ENCODE measurements at places on chromosomes 12 and 14.

DNA sequence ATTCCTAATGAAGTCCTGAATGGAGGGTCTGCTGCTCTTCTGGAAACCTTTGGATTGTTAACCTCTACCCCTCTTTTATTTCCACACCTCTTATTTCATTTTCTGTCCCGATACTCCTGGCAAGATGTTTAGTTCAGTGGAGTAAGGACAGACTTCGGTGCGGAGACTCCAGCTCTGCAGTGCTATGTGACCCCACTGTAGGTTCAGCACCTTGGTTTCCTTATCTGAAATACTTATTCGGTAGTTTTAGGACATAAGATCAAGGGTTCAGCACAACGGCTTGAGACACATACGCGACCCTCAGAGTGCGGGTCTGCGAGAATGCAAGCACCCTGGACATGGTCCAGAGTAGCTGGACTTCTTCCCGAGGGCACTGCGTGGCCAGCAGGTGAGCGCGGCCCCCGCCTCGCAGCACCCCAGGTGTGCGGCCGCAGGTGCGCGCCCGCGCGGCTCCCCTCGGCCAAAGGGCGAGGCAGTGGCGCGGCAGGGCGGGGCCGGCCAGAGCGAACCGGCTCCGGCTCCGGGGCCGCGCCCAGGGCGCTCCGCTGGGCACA lies 465 bp upstream of the FGD4 start:
- DNase-seq: no peak

DNA sequence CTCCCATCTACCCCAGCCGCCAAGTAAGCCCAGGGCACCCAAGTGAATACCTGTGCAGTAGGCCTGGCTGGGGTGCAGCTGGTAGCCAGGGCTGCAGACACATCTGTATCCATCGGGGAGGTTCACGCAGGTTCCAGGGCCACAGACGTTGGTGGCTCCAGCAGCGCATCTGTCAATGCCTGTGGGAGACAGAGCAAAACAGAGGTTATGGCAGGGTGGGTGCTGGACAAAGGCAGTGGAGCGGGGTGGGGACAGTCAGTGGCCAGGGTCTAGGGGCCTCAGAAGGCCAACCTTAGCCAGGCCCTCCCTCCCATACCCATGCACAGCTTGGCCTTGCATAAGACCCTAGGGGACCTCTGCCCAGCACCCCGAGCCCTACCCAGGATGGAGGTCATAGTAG lies 29.2 kb downstream of the ISCA2 start:
- no peak for DNase-seq

- peak; percentile 24 for DNase-seq
Measured at GRCh38 chr12:31238764-31239387, 87.1 kb downstream of the SINHCAF start.

GRCh38 chr12:11813438-11813813 lies 164.0 kb downstream of the ETV6 start:
- DNase-seq: no peak

DNA sequence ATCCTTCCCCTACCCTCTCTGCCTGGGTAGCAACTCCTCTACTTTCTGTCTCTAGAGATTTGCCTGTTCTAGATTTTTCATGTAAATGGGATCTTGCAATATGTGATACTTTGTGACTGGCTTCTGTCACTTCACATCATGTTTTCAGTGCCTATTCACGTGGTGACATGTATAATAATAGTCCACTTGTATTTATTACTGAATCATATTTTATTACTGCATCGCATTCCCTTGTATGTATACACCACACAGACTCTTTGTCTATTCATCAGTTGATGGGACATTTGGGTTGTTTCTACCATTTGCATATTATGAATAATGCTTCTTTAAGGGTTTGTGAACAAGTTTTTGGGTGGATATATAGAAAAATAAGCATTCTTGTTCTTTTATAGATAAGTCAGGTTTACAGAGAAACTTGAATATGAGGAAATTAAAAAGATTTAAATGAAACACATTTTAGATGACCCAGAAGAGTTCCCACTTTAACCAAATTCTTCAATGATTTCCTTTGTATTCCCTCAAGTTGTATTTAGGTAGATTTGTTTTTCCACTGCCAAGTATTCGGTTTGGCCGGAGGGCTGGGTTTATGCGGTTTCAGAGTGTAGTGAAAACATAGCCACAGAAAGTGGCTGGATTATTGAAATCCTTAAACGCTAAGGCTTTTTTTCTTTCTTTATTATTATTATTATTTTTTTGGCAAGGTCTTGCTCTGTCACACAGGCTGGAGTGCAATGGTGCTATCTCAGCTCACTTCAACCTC lies 178.7 kb upstream of the TMTC1 start:
- no peak for DNase-seq

DNA sequence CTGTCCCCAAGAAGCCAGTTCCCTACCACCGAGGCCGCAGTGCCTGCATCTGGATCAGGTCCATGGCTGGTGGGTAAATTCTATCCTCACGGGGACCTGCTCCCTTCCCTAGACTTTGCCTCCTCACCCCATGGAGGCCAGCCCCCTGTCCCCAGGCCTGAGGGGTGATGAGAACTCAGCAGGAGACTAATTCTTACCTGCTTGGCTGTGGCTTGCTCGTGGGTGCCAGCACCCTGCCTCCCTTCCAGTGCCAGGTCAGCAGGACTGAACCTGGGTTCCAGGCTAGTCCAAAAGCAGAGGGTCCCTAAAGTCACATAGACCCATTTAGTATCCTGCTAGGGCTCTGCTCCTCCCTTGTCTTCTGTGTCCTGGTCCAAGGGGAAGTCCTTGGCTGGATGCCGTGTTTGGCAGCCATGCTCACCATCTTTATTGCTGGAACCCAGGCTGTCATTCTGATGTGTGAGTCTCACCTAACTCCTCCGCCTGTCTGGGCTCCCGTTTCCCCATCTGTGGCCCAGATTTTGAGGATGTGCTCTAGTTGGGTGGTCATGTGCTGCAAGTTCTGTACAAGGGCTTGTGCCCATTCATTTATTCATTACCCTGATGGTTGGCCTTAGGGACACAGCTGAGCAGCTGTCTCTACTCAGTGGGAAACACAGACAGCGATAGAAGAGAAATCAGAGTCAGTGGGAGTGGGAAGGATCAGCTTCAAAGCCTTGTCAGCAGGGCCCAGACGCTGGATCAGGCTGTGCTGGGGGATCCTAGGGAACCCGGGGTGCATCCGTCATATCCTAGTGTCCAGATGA lies 949 bp downstream of the PLBD2 start:
- no peak for DNase-seq

- DNase-seq: peak; percentile 42
Measured at GRCh38 chr12:1634590-1635191, 5.7 kb downstream of the WNT5B start.

DNA sequence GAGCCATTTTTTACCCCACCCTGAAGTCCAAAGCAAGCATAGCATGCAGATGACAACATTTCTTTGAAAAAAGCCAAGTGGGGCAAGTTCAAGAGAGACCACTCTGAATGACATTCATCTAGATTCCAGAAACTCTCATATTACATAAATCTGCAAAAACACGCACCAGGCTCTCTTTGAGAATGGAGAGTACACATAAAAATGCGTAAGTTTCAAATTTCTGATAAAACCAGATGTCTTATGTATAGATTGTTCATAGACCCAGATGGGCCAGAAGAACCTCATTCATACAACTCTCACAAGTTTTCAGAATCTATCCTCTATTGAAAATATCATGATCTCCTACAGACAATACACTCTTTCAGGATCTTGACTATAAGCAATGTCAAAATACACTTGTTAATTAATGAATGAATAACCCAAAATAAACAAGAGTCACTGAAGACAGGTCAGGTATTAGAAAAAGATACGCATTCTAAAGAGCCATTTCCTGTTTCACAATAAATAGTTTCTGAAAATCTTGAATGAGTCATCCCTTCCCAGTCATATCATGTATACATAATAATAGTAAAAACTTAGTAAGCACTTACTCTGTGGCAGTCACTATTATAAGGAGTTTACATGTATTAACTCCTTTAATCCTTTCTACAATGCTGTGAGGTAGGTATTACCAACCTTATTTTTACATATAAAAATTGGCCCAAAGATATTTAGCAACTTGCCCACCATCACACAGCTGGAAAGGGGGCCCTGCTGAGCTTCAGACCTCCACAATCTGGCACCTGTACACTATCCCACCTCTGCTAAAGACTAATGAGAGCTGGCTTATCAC lies 72.0 kb downstream of the PPP2R5E start:
- no peak for DNase-seq

GRCh38 chr14:27077214-27077613 lies 479.4 kb upstream of the NOVA1 start:
- no peak for DNase-seq

GRCh38 chr12:106110626-106111300 lies 28.0 kb downstream of the NUAK1 start:
- no peak for DNase-seq

DNA sequence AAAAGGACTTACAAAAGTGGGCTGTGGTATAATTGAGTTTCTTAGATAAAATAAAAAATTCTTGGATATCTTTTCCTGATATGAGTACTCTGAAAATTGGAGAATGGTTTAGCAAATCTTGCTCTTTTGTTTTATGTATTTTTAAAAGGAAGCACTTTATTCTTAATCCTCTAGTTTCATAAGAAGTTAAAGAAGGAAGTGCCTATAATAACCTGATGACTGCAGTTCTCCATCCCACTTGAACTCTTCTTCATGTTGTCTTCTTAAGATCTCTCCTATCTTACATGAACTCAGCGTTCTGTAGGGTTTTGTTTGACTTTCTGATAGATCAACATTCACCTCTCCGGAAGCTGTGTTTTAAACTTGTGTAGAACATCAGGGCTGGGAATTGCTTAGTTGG lies 271.0 kb downstream of the ERC1 start:
- no peak for DNase-seq

DNA sequence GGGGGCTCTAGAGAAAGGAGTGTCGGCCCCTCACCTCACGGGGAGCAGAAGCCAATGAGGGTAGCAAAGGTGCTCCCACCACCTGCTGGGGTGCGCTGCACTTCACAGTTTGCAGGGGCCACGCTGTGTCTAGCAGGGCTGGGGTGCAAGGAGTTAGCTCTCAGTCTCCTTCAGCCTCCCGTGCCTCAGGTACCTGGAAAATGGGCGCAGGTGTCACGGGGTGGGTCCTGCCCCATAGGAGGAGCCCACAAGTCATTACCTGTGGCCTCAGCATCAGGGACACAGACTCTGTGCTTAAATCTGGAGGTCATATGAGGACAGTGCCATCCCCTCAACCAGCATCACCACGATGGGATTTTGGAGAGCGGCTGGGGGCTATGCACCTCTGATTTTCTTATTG lies 326.7 kb downstream of the ADGRD1 start:
- DNase-seq: no peak

DNA sequence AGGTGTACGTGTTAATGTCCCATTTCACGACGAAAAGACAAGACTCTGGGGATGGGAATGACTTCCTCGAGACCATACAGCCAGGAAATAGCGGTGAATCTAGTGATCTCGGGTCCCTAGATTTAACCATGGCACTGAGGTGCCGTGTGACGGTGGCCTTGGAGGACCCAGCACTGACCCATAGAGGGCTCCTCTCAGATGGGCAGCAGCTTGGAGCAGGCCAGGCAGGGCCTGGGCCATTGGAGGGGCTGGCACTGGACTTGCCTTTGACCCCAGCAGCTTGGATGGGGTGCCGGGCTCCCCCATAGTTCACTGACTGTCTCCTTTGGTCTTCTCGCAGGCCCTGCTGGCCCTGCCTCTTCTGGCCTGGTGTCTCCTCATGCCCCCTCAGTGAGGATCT lies 5.4 kb downstream of the TCL1B start:
- DNase-seq: no peak

All from naive thymus-derived CD4-positive, alpha-beta T cell (primary cell).